Skeletal muscle tissue (tissue), 5 donors: ENCODE measurements at places on chromosomes 12 and 14. TPM values are rescaled to one million over a fixed set of nuclear protein-coding genes. Genes with fewer than 3 reads are reported as not detected.

Gene GPRC5D
- total RNA-seq, result not detected

Gene KRT79
- 1.6 TPM for total RNA-seq

Gene APOLD1
- 9.9 TPM for total RNA-seq

Gene KLRG1
- 3.7 TPM for total RNA-seq

Gene MUCL1
- not detected for total RNA-seq

Gene C12orf43
- 8.4 TPM for total RNA-seq

Gene SLC5A8
- total RNA-seq, result under 0.01 TPM

Gene SLC6A15
- 0.52 TPM for total RNA-seq

Gene PPM1H
- 4.2 TPM for total RNA-seq

Gene RNASE7
- total RNA-seq, result not detected
